ENCODE measurements at places on chromosomes 12 and 14. TPM values are rescaled to one million over a fixed set of nuclear protein-coding genes. Genes with fewer than 3 reads are reported as not detected.

Gene PZP
- 0.14 TPM for total RNA-seq

- no peak for DNase-seq
- peak within 1 kb of the TSS; percentile 39 for H3K4me3 ChIP-seq
- no peaks in the 10 kb centered on the region for H3K36me3 ChIP-seq
- peaks cover 16% of the 10 kb centered on the region for H3K4me1 ChIP-seq
- peaks cover 25% of the 10 kb centered on the region for H3K27me3 ChIP-seq
- H3K27ac ChIP-seq: no peak within 1 kb of the TSS
These were observed at the start of gene ERBB3 for GRCh38 chr12:56079723-56080555. Gene ERBB3, plus strand, starts transcription at chr12:56080165. Its CDS starts 136 bp downstream, at chr12:56080301.

GRCh38 chr14:23460960-23461359 lies 8.5 kb upstream of the NGDN start:
- no peak overlapping the region for H3K4me3 ChIP-seq
- DNase-seq: no peak
- no peaks in the 10 kb centered on the region for H3K4me1 ChIP-seq

GRCh38 chr12:16303939-16304338 lies 26.5 kb upstream of the SLC15A5 start:
- no peaks in the 10 kb centered on the region for H3K4me1 ChIP-seq
- no peaks in the 10 kb centered on the region for H3K36me3 ChIP-seq
- no peak overlapping the region for H3K4me3 ChIP-seq
- H3K27ac ChIP-seq: no peak overlapping the region

DNA sequence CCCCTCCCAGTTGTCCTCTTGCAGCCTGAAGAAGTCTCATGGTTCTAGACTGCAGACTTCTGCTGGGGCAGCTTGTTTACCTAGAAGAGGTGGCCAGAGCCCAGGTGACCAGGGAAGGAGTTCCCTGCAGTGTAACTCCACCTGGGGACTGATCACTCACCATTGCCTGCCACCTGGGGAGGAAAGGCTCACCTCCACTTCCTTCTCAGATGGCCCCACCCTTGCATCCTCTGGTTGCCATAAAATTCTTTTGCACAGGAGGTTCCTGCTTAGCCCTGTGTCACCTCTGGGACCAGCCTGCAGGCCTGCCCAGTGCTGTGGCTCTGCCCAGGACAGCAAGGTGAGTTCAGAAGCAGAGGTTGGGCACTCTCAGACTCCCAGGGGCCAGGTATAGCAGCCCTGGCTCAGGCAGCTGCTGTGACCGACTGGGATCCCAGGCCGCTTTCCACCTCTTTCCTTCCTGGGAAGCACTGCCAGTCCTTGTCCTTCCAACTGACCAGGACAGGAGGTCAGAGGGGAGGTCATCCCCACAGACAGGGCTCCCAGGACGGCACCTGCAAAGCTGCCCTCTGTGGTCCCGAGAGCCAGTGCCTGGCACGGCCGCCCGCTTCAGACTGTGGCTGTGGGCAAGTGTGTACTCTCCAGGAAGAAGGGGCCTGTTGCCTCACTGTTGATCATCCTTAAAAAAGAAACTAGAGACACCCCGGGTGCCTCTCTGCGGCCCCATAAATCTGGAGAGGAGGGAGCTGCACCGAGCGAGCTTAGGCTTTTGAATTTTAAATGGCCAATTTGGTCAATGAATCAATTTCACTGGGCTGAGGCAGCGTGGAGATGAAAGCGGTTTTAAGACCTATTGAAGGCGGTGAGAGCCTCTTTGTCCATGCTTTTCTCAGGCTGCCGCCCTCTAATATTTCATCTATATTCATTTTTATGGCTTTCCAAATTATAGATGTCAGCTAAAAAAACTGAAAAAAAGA lies 79.5 kb upstream of the C14orf180 start:
- DNase-seq: no peak
- no peak overlapping the region for H3K4me3 ChIP-seq
- no peaks in the 10 kb centered on the region for H3K27me3 ChIP-seq
- no peak overlapping the region for H3K27ac ChIP-seq
- no peaks in the 10 kb centered on the region for H3K36me3 ChIP-seq
- H3K4me1 ChIP-seq: no peaks in the 10 kb centered on the region

Gene GPR137C
- total RNA-seq: 0.52 TPM

Gene KERA
- total RNA-seq: 0.05 TPM

DNA sequence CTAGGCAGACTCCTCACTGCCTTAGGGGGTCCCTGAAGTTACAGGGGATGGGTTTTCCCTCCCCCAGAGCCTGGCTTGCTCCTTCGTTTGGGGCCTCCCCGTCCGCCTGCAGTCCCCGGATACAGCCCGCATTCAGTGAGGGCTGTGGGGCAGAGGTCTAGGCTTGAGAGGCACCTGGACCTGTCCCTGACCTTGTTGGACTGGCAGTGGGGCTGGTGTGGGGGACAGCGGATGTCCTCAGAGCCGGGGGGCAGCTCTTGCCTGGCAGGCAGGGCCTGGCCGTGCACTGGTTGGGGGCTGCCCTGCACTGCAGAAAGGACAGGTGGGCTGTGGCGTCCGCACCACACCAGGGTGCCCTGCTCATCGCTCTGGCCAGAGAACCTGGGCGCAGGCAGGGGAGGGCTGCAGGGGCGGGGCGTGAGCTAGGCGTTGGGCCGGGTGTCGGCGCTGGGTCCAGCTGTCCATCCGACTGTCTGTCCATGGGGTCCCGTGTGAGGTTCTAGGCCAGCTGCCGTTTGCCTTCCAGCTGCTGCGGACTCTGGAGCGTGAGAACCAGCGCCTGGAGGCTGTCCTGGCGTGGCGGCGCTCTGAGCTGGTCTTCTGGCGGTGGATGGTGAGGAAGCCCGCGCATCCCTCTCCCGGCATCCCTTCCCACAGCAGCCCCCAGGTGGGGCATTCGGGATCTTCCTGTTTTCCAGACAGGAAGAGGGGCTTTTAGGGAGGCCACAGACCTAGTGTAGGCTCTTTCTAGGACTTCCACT lies 6.0 kb downstream of the TEDC1 start:
- no peaks in the 10 kb centered on the region for H3K27me3 ChIP-seq
- H3K4me1 ChIP-seq: peaks cover 1% of the 10 kb centered on the region
- H3K36me3 ChIP-seq: peaks cover 5% of the 10 kb centered on the region
- no peak for DNase-seq
- no peak overlapping the region for H3K27ac ChIP-seq

Gene PLEKHG7
- 0.14 TPM for total RNA-seq

Gene ADCY4
- 1.9 TPM for total RNA-seq

GRCh38 chr12:127270193-127270592 lies 996.8 kb upstream of the TMEM132C start:
- no peaks in the 10 kb centered on the region for H3K36me3 ChIP-seq
- no peak for DNase-seq
- no peak overlapping the region for H3K27ac ChIP-seq

Gene TEX52
- 0.09 TPM for total RNA-seq
